ENCODE measurements at places on chromosomes 6 and 20. TPM values are rescaled to one million over a fixed set of nuclear protein-coding genes. Genes with fewer than 3 reads are reported as not detected.

DNA sequence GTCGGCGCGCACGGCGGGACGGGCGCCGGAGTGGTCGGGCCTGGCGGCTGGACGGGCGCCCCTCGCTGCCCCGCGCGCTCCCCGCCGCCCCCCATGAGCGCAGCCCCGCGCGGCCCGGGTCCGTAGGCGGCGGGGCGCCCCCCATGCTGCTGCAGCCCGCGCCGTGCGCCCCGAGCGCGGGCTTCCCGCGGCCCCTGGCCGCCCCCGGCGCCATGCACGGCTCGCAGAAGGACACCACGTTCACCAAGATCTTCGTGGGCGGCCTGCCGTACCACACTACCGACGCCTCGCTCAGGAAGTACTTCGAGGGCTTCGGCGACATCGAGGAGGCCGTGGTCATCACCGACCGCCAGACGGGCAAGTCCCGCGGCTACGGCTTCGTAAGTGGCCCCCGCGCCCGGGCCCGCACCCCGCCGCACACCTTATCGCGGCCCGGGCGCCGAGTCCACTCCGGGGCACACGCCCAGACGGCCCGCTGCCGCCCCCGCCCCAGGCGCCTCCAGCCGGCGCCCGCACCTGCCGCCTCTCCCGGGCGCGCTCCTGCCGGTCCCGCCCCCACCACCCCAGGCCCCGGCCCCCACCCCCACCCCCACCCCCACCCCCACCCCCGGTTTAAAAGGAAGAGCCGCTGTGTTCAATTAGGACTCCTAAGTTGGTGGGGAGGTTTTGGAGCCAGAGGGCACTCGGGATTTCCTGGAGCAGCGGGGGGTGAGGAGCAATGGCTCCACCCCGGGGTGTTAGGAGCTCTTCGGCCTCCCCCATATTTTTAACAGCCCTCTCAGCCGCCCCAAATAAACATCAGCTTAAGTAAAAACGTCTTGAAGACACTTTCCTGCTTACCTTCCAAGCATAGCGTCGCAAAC, 474 bp downstream of the RBM38 start:
- H3K4me3 ChIP-seq = peak overlapping the region; percentile 70
- no peaks in the 10 kb centered on the region for H3K4me1 ChIP-seq
- H3K27me3 ChIP-seq = no peaks in the 10 kb centered on the region
- DNase-seq = no peak
- peaks cover 14% of the 10 kb centered on the region for H3K36me3 ChIP-seq

GRCh38 chr6:128499079-128499731, 21.2 kb downstream of the PTPRK start:
- no peak overlapping the region for H3K4me3 ChIP-seq
- no peak for DNase-seq
- H3K4me1 ChIP-seq = no peaks in the 10 kb centered on the region
- H3K36me3 ChIP-seq = no peaks in the 10 kb centered on the region

DNA sequence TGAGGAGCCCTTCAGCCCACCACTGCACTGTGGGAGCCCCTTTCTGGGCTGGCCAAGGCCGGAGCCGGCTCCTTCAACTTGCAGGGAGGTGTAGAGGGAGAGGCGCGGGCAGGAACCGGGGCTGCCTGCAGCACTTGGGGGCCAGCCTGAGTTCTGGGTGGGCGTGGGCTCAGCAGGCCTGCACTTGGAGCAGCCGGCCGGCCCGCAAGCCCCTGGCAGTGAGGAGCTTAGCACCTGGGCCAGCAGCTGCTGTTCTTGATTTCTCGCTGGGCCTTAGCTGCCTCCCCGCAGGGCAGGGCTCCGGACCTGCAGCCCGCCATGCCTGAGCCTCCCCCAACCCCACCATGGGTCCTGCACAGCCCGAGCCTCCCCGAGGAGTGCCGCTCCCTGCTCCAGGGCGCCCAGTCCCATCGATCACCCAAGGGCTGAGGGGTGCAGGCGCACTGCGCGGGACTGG, 101.7 kb upstream of the ADGRB3 start:
- no peaks in the 10 kb centered on the region for H3K36me3 ChIP-seq
- no peak overlapping the region for H3K4me3 ChIP-seq
- no peaks in the 10 kb centered on the region for H3K4me1 ChIP-seq
- H3K27ac ChIP-seq = no peak overlapping the region
- no peaks in the 10 kb centered on the region for H3K27me3 ChIP-seq
- DNase-seq = no peak

DNA sequence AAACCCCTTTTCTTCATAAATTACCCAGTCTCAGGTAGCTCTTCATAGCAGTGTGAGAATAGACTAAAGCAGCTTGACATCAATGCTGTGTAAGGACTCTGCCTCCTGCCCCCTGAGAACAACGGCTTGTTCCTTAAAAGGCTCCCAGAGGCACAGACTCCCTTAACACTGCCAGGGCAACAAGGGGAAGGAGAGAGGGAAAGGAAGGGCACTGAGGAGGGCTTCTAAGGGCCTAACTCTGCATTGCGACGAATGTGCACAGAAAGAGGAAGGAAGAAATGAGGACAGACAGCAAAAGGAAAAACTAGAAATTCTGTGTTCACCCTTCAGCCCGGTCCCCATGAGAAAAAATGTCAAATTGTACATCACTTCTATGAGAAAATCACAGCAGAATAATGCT, 74.0 kb downstream of the AGPAT4 start:
- no peaks in the 10 kb centered on the region for H3K27me3 ChIP-seq
- H3K27ac ChIP-seq = no peak overlapping the region
- no peak overlapping the region for H3K4me3 ChIP-seq
- H3K4me1 ChIP-seq = peaks cover 5% of the 10 kb centered on the region
- DNase-seq = no peak

- DNase-seq = no peak
- H3K27me3 ChIP-seq = peaks cover 42% of the 10 kb centered on the region
- H3K4me3 ChIP-seq = peak overlapping the region; percentile 4
- H3K36me3 ChIP-seq = no peaks in the 10 kb centered on the region
- peaks cover 15% of the 10 kb centered on the region for H3K4me1 ChIP-seq
Observed at GRCh38 chr20:52104546-52105441, 86.8 kb downstream of the ZFP64 start.

DNA sequence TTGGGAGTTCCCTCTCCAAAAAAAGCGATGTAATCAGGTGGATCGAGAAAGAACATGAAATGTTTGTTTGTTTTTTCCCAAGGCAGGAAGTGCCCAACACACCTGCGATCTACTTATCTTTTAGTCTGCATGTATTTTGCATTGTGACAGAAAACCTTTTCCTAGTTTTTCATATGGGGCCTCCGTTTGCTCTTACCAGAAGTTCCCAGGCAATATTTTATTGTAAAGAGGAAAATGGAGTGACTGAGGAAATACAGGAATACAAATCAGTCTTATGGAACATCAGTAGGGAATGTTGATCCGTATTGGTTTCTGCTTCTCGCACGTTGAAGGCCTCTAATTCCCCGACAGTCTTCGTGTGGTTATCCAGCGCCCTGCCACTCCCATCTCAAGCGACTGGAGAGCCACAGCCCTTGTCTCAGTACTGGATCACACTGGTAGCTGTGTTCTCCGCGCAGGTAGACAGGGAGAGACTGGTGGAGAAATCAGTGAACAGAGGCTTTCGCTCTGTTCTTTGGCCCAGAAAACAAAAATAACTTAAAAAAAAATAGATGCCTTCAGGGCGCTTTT, 107.4 kb downstream of the TRIM27 start:
- no peak overlapping the region for H3K27ac ChIP-seq
- no peak overlapping the region for H3K4me3 ChIP-seq
- no peak for DNase-seq
- H3K4me1 ChIP-seq = no peaks in the 10 kb centered on the region
- peaks cover 100% of the 10 kb centered on the region for H3K27me3 ChIP-seq

- H3K4me3 ChIP-seq = no peak overlapping the region
- no peak overlapping the region for H3K27ac ChIP-seq
- no peak for DNase-seq
Observed at GRCh38 chr6:45082091-45082490, 246.0 kb upstream of the RUNX2 start.

- no peaks in the 10 kb centered on the region for H3K4me1 ChIP-seq
- H3K27ac ChIP-seq = no peak overlapping the region
Observed at GRCh38 chr6:161235776-161236633, 37.9 kb downstream of the AGPAT4 start.

- no peaks in the 10 kb centered on the region for H3K36me3 ChIP-seq
- H3K27ac ChIP-seq = no peak overlapping the region
- no peak for DNase-seq
- H3K4me3 ChIP-seq = no peak overlapping the region
Observed at GRCh38 chr20:63381781-63382431, 20.8 kb upstream of the CHRNA4 start.

SCGN gene
- not detected for total RNA-seq

TRIM40 gene
- total RNA-seq = not detected

DNA sequence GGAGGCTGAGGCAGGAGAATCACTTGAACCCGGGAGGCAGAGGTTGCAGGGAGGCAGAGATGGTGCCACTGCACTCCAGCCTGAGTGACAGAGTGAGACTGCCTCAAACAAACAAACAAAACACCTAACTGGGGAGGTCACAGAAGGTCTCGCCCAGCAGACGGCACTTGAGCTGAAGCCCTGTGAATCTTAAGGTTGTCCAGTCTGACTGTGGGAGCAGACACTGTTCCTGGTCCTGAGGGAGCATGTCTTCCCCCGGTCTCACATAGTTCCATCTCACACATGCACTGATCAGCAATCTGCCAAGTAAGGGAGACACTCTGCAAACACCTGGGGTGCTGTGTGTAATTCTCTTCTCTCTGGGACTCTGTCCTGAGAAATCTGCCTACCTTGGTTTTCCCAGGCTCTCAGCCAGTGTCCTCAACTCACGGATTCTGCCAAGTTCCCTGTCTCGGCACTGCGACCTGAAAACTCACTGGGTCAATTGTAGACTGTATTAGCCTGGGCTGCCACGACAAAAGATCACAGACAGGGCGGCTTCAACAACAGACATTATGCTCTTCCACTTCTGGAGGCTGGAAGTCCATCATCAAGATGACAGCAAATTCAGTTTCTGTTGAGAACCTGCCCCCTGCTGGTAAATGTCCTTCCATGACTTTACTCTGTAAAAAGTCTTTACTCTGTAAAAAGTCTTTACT, 94.3 kb downstream of the JPH2 start:
- no peak for DNase-seq
- H3K27ac ChIP-seq = no peak overlapping the region
- no peak overlapping the region for H3K4me3 ChIP-seq
- H3K4me1 ChIP-seq = no peaks in the 10 kb centered on the region
- H3K36me3 ChIP-seq = no peaks in the 10 kb centered on the region
- no peaks in the 10 kb centered on the region for H3K27me3 ChIP-seq

ARHGAP18 gene
- 16.8 TPM for total RNA-seq

WRNIP1 gene
- 62.6 TPM for total RNA-seq

All from tibial nerve (tissue), 4 donors.